ENCODE measurements at places on chromosomes 7 and 10. TPM values are rescaled to one million over a fixed set of nuclear protein-coding genes. Genes with fewer than 3 reads are reported as not detected.

DNA sequence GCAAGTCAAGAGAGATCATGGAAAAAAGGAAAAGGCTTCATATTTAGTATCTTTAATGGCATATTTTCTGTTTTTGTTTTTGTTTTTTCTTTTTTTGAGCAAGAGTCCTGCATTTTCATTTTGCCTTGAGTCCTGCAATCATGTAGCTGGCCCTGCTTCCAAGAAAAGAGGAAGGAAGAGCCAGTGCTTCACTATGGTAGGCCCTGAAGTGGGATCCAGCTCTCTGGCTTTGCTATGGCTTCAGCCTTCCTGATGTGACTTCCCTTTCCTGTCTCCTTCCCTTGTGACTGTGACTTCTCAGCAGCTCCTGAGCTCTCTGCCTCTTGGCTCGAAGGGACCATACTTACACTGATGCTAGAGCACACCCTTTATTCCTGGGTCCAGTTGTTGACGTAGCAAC is 512.3 kb downstream of the INHBA start:
- no peak overlapping the region for H3K27ac ChIP-seq
- DNase-seq, result no peak
- H3K36me3 ChIP-seq, result no peaks in the 10 kb centered on the region
- no peaks in the 10 kb centered on the region for H3K4me1 ChIP-seq

The DNAJB9 gene
- total RNA-seq, result 11.3 TPM

- DNase-seq, result no peak
- no peaks in the 10 kb centered on the region for H3K27me3 ChIP-seq
- H3K4me1 ChIP-seq, result peaks cover 2% of the 10 kb centered on the region
- H3K36me3 ChIP-seq, result no peaks in the 10 kb centered on the region
- H3K4me3 ChIP-seq, result no peak overlapping the region
Measured at GRCh38 chr7:115013886-115014285, 92.0 kb downstream of the MDFIC start.

GRCh38 chr7:14834456-14834855 is 68.1 kb downstream of the DGKB start:
- H3K4me1 ChIP-seq, result peaks cover 13% of the 10 kb centered on the region
- peaks cover 9% of the 10 kb centered on the region for H3K36me3 ChIP-seq
- H3K27ac ChIP-seq, result no peak overlapping the region

- DNase-seq, result no peak
- peaks cover 37% of the 10 kb centered on the region for H3K36me3 ChIP-seq
- no peak overlapping the region for H3K27ac ChIP-seq
- H3K4me3 ChIP-seq, result no peak overlapping the region
- no peaks in the 10 kb centered on the region for H3K4me1 ChIP-seq
- no peaks in the 10 kb centered on the region for H3K27me3 ChIP-seq
Measured at GRCh38 chr7:23356726-23357125, 57.6 kb downstream of the MALSU1 start.

The TRIL gene
- total RNA-seq, result 3.1 TPM

The C10orf105 gene
- 0.26 TPM for total RNA-seq

The SFTPA2 gene
- total RNA-seq, result not detected

- no peak overlapping the region for H3K4me3 ChIP-seq
- H3K36me3 ChIP-seq, result 0 out of 2 replicates have a peak, but pooled peaks cover 4% of the 10 kb centered on the region
- H3K27ac ChIP-seq, result no peak overlapping the region
- DNase-seq, result no peak
Measured at GRCh38 chr10:725786-726185, 36.3 kb upstream of the DIP2C start.

- H3K4me1 ChIP-seq, result no peaks in the 10 kb centered on the region
Measured at GRCh38 chr10:127989481-127990012, 82.6 kb downstream of the PTPRE start.

DNA sequence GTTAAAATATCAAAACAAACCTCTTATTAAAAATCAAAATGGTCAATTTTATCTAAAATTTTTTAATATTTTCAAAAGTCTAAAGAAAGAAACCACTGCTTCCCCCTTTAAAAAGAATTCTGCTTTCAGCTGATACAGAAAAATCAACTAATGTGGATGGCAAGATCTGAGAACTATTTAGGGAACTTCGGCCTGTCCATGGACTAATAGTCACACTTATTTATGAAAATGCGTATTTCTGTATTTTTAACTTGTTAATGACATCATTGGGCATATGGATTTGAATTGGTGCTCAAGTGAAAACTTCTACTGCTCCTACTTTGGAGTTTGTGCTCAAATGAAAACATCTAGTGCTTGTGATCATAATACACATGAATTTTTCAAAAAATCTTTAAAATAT is 31.9 kb downstream of the RNLS start:
- DNase-seq, result no peak
- H3K27ac ChIP-seq, result no peak overlapping the region
- no peaks in the 10 kb centered on the region for H3K36me3 ChIP-seq
- H3K4me3 ChIP-seq, result no peak overlapping the region
- H3K4me1 ChIP-seq, result no peaks in the 10 kb centered on the region

- peaks cover 73% of the 10 kb centered on the region for H3K36me3 ChIP-seq
- H3K4me3 ChIP-seq, result no peak overlapping the region
- H3K4me1 ChIP-seq, result no peaks in the 10 kb centered on the region
- no peaks in the 10 kb centered on the region for H3K27me3 ChIP-seq
- H3K27ac ChIP-seq, result no peak overlapping the region
Measured at GRCh38 chr10:97673736-97674525, 13.1 kb downstream of the AVPI1 start.

The SPDYE8 gene
- not detected for total RNA-seq

DNA sequence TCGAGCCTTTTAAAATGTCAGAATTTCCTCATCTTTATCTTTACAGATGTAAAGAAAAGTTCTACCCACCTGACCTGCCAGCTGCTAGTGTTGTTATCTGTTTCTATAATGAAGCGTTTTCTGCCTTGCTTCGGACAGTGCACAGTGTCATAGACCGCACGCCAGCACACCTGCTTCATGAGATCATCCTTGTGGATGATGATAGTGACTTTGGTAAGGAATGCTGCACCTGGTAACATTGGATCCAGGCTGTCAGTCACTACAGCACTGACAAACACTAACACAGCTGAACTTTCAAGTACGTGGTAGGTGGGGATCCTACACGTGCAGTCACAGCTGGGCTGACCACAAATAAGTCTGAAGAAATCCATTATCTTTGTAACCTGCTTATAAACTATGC is 77.6 kb downstream of the GALNT11 start:
- no peak overlapping the region for H3K4me3 ChIP-seq
- no peaks in the 10 kb centered on the region for H3K27me3 ChIP-seq
- H3K36me3 ChIP-seq, result peaks cover 23% of the 10 kb centered on the region
- no peak for DNase-seq
- no peaks in the 10 kb centered on the region for H3K4me1 ChIP-seq

DNA sequence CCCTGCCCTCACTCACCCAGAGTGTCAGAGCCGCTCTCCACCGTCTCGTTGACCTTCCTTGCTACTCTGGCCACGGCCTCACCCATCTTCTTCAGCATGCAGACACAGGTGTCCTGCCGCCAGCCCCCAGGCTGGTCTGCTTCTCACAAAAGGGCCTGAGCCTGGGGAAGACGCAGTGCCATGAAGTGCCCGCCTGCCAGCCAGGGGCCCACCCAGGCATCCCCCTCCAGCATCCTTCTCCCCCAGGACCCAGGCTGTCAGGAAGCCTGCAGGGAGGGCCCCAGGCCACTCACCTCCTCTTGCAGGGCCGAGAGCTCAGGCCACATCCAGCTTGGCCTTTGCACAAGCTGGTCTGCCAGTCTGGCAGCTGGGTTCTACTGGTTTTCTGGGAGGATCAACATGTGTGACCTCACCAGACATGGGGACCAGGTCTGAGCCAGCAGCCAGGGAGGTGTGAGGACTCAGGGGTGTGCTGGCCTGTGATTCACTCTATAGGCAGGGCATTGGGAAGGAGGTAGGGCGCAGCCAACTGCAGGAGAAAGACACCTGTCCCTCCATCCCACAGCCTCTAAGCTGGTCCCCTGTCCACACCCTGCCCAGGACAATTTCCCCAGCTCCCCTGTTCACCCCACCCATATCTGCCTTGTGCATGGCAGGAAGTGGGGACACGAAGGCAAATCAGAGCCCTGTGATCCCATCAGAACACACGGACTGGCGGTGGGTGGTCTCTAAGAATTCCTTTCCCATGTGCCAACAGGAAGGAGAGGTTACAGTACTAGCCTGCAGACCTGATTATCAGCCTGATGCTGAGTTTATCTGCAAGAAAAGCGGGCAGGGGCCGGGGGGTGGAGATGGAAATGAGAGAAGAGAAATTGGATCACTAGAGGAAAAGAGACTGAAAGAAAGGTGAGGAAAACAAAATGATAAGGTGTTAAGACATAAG is 5.7 kb downstream of the LRRC20 start:
- H3K36me3 ChIP-seq, result peaks cover 16% of the 10 kb centered on the region
- H3K27me3 ChIP-seq, result no peaks in the 10 kb centered on the region
- no peaks in the 10 kb centered on the region for H3K4me1 ChIP-seq
- no peak for DNase-seq

- no peaks in the 10 kb centered on the region for H3K27me3 ChIP-seq
- DNase-seq, result no peak
- no peaks in the 10 kb centered on the region for H3K36me3 ChIP-seq
- H3K4me3 ChIP-seq, result no peak overlapping the region
- H3K4me1 ChIP-seq, result no peaks in the 10 kb centered on the region
- H3K27ac ChIP-seq, result no peak overlapping the region
Measured at GRCh38 chr7:75872073-75872782, 6.6 kb upstream of the RHBDD2 start.

GRCh38 chr7:124686543-124687171 is 78.9 kb downstream of the GPR37 start:
- no peaks in the 10 kb centered on the region for H3K36me3 ChIP-seq
- H3K4me3 ChIP-seq, result no peak overlapping the region
- no peaks in the 10 kb centered on the region for H3K4me1 ChIP-seq
- DNase-seq, result no peak
- H3K27ac ChIP-seq, result no peak overlapping the region
- no peaks in the 10 kb centered on the region for H3K27me3 ChIP-seq

GRCh38 chr7:106026101-106026500 is 63.0 kb downstream of the CDHR3 start:
- H3K4me1 ChIP-seq, result peaks cover 7% of the 10 kb centered on the region
- no peaks in the 10 kb centered on the region for H3K27me3 ChIP-seq
- DNase-seq, result no peak
- no peak overlapping the region for H3K4me3 ChIP-seq
- no peaks in the 10 kb centered on the region for H3K36me3 ChIP-seq
- H3K27ac ChIP-seq, result no peak overlapping the region

DNA sequence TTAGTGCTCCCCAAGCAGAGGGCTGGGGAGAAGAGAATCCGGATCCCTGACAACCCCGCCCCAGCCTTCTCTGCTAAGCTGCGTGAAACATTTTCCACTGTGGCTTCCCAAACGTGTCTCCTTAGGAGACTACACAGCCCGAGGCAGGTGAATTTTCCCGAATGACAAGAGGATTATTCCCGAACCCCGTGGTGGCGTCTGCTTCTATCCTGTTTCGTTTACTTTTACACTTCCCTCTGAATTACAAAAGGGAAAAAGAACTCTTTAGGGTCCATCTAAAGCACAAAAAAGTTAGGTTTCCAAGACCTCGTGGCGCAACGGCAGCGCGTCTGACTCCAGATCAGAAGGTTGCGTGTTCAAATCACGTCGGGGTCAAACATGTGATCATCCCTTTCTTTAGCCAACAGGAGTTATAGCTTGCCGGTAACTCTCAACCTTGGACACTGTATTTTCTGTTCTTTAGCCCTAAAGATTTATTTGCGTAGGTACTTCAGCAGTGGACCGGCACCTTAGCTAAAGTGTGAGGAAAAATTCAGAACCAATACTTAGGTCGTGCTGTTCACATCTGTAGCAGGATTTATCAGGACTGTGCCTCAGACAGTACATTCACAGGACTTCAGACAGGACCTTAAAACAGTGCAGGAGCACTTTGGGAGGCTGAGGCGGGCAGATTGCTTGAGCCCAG is 3.2 kb upstream of the ZNF789 start:
- no peaks in the 10 kb centered on the region for H3K27me3 ChIP-seq
- H3K27ac ChIP-seq, result no peak overlapping the region
- peaks cover 3% of the 10 kb centered on the region for H3K36me3 ChIP-seq
- peak overlapping the region; percentile 67 for H3K4me3 ChIP-seq
- DNase-seq, result no peak

The SERPINE1 gene
- 13.0 TPM for total RNA-seq

DNA sequence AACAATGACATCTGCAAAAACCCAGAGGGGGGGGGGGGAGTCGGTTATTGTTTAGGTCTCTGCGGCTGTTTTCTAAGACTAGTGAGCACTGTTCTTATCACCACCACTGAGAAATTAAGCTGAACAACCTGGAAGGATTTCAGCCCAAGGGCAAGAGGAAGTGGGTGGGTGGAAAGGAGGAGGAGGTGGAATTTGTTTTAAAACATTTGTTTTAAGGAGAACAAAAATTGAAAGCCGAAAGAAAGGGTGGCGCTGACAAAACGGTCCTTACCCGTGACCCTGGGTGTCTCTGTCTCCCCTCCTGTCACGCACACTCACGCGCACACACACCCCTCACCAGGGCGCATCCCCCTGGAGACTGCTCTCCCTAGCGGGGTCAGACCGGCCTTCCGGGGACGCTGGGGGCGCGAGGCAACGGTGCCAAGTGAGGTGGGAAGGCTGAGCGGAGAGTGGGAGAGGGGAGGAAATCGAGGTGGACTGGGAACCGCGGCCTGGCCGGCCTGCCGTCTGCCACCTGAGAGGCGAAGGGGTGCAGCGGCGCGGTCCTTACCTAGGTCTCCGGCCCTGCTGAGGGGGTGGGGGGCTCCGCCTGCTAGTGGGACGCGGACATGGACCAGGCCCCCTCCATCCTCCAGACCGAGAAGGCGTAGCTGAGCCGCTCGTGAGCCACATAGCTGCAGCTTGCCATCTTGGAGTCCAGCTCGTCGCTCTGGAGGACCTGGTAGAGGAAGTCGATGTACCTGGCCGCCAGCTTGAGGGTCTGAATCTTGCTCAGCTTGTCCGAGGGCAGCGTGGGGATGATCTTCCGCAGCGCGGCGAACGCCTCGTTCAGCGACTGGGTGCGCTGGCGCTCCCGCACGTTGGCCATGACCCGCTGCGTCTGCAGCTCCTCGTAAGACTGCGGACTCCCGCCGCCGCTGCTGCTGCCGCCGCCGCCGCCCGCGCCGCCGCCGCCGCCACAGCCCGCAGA is 1.0 kb downstream of the TWIST1 start:
- peaks cover 76% of the 10 kb centered on the region for H3K27me3 ChIP-seq
- no peak overlapping the region for H3K27ac ChIP-seq
- DNase-seq, result peak; percentile 63
- 0 out of 2 replicates have a peak, but pooled peaks cover 6% of the 10 kb centered on the region for H3K4me1 ChIP-seq

The GRM3 gene
- 0.15 TPM for total RNA-seq

GRCh38 chr10:117241541-117242462 is 888 bp downstream of the SLC18A2 start:
- no peak overlapping the region for H3K27ac ChIP-seq
- peak; percentile 63 for DNase-seq
- no peaks in the 10 kb centered on the region for H3K4me1 ChIP-seq
- H3K27me3 ChIP-seq, result peaks cover 8% of the 10 kb centered on the region

DNA sequence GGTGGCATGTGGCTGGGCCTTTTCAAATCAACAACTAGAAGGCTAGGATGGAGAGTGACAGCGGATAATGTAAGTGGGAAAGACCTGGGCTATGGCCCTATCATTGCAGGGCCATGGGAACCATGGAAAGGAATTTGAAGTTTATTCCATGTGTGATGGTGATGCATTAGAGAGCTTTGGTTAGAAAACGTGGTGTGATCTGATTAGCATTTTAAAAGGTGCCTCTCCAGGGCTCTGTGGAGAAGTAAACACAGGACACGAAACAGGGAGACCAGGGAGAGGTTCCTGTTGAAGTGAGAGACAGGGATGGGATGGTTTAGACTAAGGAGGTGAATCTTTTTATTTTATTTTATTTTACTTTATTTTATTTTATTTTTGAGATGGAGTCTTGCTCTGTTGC is 749.5 kb downstream of the GATA3 start:
- no peaks in the 10 kb centered on the region for H3K27me3 ChIP-seq
- no peak for DNase-seq
- H3K27ac ChIP-seq, result no peak overlapping the region

Data from H9 (cell line).